NCI-H510A treated with DMSO at 0.1 percent for 48 hours (cell line): ENCODE measurements at places on chromosomes 4 and X.

GRCh38 chrX:53357799-53358530, 64.5 kb downstream of the SMC1A start:
- DNase-seq = no peak

DNA sequence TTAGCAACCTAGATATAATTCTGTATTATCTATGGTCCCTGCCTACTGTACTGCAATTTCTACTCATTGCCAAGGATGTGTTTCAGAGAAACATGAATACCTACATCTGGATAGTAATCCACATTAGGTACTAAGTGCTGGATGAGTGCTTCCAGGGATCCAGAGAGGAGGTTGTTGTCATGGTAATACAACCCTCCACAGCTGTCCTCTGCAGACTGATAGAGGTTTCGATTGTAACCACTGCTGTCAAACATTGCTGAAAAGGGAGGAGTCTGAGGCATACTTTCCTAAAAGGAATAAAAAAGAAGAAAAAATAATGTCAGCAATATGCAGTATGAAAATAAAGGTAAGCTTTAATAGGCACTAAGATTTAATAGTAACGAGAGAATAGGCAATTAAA, 12.5 kb downstream of the RASGEF1B start:
- DNase-seq = no peak

- peak; percentile 9 for DNase-seq
These were observed 16.2 kb downstream of the SPOCK3 start for GRCh38 chr4:167218022-167218608.

GRCh38 chr4:154822775-154823174, 41.7 kb downstream of the RBM46 start:
- no peak for DNase-seq

DNA sequence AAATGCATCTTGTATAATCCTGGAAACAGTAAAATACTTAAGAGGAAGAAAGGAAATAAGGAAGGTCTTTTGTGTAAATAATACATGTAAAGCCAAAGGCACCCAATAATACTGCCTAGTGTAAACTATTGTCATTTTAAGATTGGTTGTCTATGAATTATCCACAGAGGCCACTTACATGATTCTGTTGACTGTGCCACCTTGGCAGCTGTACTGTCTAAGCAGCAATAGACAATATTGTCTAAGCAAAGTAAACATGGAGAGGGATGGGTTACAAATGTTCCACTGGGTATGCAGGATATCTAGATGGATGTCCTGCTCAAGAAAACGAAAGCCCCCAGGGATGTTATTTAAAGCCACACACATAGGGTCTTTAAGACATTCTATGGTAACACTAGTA, 19.4 kb downstream of the BEND4 start:
- no peak for DNase-seq
